PC-3 (cell line): ENCODE measurements at places on chromosomes 1 and 21.
A peak's percentile ranks its signal among the peaks of the same experiment; 100 is the strongest.

GRCh38 chr1:108079440-108080025, 114.6 kb upstream of the VAV3 start:
- no peak for DNase-seq
- H3K4me3 ChIP-seq: no peak overlapping the region
- H3K4me1 ChIP-seq: peaks cover 12% of the 10 kb centered on the region
- H3K27me3 ChIP-seq: no peaks in the 10 kb centered on the region

GRCh38 chr1:38760562-38760961, 99.0 kb downstream of the RRAGC start:
- H3K27ac ChIP-seq: no peak overlapping the region
- H3K4me1 ChIP-seq: no peaks in the 10 kb centered on the region
- H3K27me3 ChIP-seq: peaks cover 45% of the 10 kb centered on the region
- H3K4me3 ChIP-seq: no peak overlapping the region
- DNase-seq: no peak

GRCh38 chr1:26921126-26921539, 410 bp upstream of the NUDC start:
- H3K4me3 ChIP-seq: peak overlapping the region; percentile 83
- no peak overlapping the region for H3K27ac ChIP-seq
- peaks cover 9% of the 10 kb centered on the region; the same call in 1 of the 2 replicates for H3K36me3 ChIP-seq
- no peaks in the 10 kb centered on the region for H3K27me3 ChIP-seq
- no peak for DNase-seq

DNA sequence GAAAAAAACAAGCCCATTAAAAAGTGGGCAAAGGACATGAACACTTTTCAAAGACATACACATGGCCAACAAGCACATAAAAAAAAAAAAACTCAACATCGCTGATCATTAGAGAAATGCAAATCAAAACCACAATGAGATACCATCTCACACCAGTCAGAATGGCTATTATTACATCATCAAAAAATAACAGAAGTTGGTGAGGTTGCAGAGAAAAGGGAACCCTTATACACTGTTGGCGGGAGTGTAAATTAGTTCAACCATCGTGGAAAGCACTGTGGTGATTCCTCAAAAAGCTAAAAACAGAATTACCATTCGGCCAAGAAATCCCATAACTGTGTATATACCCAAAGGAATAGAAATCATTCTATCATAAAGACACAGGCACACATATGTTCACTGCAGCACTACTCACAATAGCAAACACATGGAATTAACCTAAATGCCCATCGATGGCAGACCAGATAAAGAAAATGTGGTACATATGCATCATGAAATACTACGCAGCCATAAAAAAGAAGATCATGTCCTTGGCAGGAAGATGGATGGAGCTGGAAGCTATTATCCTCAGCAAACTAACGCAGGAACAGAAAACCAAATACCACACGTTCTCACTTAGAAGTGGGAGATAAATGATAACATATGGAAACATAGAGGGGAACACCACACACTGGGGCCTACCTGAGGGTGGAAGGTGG, 70.1 kb downstream of the INTS7 start:
- DNase-seq: no peak
- peaks cover 59% of the 10 kb centered on the region for H3K36me3 ChIP-seq
- H3K4me3 ChIP-seq: no peak overlapping the region
- H3K27me3 ChIP-seq: no peaks in the 10 kb centered on the region
- no peak overlapping the region for H3K27ac ChIP-seq

DNA sequence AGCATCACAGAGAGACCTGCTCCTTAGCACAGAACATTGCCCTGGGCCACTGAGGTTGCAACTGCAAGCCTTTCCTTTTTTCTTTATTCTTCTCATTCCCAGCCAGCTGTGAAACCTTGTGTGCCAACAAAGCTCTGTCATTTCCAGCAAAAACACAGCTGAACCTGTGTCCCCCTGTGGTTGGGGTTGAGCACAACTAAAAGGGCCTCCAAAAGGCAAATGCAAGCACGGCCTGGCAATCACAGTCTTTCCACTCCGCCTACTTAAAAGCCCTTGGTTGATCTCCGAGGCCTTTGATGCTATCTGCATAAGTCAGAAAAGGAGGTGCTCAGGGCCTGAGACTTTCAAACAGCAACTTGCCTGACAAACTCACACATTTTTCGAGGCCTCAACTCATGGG, 32.7 kb downstream of the SUSD4 start:
- DNase-seq: no peak
- no peaks in the 10 kb centered on the region; the same call in 1 of the 2 replicates for H3K4me1 ChIP-seq
- no peaks in the 10 kb centered on the region for H3K36me3 ChIP-seq

GRCh38 chr1:208425096-208425495, 180.9 kb upstream of the PLXNA2 start:
- H3K27me3 ChIP-seq: no peaks in the 10 kb centered on the region
- no peaks in the 10 kb centered on the region for H3K36me3 ChIP-seq
- no peak overlapping the region for H3K27ac ChIP-seq
- H3K4me3 ChIP-seq: no peak overlapping the region

- H3K4me1 ChIP-seq: no peaks in the 10 kb centered on the region
- H3K27me3 ChIP-seq: no peaks in the 10 kb centered on the region; the same call in 1 of the 2 replicates
- H3K27ac ChIP-seq: no peak overlapping the region
- no peak overlapping the region for H3K4me3 ChIP-seq
- H3K36me3 ChIP-seq: no peaks in the 10 kb centered on the region
These were observed 613.0 kb downstream of the NPHP4 start for GRCh38 chr1:5379176-5379759.

DNA sequence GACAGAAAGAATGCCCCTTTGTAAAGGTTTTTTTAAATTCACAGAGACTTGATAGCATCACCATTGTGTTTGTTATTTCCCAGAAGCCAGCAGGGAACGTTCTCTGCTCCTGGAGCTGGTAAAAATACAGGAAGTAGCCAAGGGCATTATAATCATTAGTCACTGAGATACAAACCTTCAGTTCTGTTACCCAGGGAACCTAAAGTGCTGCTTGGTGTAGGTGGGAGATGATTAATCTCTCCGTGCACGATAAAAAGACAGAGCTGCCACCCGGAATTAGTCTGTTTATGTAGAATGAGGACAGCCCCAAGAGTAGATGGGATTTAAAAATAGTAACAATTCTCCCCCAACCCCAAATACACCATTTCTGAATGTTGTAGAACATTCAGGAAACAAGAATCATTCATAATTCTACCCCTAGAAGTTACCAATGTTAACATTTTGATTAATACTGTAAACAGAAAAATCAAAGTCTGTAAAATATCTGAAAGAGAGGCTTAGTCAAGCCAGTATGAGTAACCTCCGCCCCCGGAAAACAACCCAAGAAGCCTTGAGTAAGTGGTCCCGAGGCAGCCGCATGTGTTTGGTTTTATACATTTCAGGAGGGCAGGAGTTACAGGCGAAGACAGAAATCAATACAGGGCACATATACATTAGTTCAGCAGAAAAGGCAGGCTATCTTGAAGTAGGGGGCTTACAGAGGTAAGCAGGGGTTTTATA, 45.3 kb upstream of the CTBS start:
- peaks cover under 1% of the 10 kb centered on the region; the same call in 1 of the 2 replicates for H3K36me3 ChIP-seq
- peak; percentile 90 for DNase-seq
- H3K27me3 ChIP-seq: no peaks in the 10 kb centered on the region
- peaks cover 24% of the 10 kb centered on the region for H3K4me1 ChIP-seq
- peak overlapping the region; percentile 84 for H3K27ac ChIP-seq

DNA sequence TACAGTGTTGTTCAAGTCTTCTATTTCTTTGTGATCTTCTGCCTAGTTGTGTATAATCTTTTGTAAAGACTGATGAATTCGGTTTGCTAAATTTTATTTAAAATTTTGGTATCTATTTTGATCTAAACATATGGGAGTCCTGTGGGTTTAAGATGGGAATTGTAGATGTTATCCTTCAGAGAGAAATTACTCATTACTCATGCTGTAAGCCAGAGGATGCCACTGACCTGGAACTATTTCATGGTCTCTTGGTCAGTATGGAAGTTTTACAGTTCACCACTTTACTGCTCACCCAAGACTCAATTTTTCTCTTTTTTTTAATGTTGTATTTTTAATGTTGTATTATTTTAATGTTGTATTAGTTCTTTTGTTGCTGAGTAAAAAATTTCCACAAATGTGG, 138.6 kb upstream of the B3GALT2 start:
- peaks cover 13% of the 10 kb centered on the region for H3K4me1 ChIP-seq
- no peak for DNase-seq
- H3K27me3 ChIP-seq: no peaks in the 10 kb centered on the region
- H3K36me3 ChIP-seq: no peaks in the 10 kb centered on the region; the same call in 1 of the 2 replicates

- no peaks in the 10 kb centered on the region for H3K4me1 ChIP-seq
- H3K27me3 ChIP-seq: no peaks in the 10 kb centered on the region
- no peak for DNase-seq
- no peak overlapping the region for H3K27ac ChIP-seq
- peaks cover 23% of the 10 kb centered on the region; the same call in 1 of the 2 replicates for H3K36me3 ChIP-seq
These were observed 71.8 kb downstream of the CLSTN1 start for GRCh38 chr1:9751971-9752370.

DNA sequence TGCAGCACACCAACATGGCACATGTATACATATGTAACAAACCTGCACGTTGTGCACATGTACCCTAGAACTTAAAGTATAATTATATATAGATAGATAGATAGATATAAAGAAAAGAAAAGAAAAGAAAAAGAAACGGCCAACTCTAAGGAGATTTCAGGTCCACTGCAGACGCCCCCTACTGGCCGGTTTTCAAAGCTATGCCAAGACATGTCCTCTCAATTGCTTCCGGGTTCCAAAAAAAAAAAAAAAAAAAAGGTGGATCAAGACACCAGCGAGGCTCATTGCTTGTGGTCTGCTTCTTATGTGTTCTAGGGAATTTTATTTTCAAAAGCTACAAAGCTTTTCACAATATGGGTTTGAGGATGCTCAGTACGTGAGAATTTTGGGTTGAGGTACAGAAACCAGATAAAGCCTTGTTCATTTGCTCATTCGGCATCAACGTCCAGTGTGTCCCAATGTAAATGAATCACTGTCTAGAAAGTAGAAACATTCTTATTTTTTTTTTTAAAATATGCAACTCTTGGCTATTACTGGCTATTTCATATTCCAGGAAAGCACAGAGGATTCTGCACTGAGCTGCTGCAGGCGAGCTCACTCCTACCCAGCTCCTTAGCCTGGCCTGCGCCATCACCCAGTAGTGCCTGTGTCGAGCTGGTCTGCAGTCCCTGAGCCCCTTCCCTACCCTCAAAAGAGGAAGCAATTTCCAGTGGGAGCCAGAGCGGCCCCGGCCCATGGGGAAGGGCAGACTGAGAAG, 643.0 kb downstream of the KIF26B start:
- no peaks in the 10 kb centered on the region for H3K36me3 ChIP-seq
- no peaks in the 10 kb centered on the region for H3K27me3 ChIP-seq
- no peak overlapping the region for H3K27ac ChIP-seq
- no peak overlapping the region for H3K4me3 ChIP-seq
- H3K4me1 ChIP-seq: no peaks in the 10 kb centered on the region
- peak; percentile 43 for DNase-seq

- H3K4me3 ChIP-seq: no peak overlapping the region
- H3K36me3 ChIP-seq: no peaks in the 10 kb centered on the region
- H3K4me1 ChIP-seq: no peaks in the 10 kb centered on the region
- H3K27ac ChIP-seq: no peak overlapping the region
- no peaks in the 10 kb centered on the region for H3K27me3 ChIP-seq
- DNase-seq: no peak
These were observed 5.4 kb downstream of the CELF3 start for GRCh38 chr1:151711044-151711800.

GRCh38 chr1:94998114-94998513, 71.2 kb upstream of the CNN3 start:
- H3K27me3 ChIP-seq: no peaks in the 10 kb centered on the region
- H3K27ac ChIP-seq: peak overlapping the region; percentile 36
- no peak for DNase-seq
